ENCODE measurements at places on chromosomes 5 and 9. TPM values are rescaled to one million over a fixed set of nuclear protein-coding genes. Genes with fewer than 3 reads are reported as not detected.

VAV2 gene
- 14.2 TPM for polyA plus RNA-seq

DNA sequence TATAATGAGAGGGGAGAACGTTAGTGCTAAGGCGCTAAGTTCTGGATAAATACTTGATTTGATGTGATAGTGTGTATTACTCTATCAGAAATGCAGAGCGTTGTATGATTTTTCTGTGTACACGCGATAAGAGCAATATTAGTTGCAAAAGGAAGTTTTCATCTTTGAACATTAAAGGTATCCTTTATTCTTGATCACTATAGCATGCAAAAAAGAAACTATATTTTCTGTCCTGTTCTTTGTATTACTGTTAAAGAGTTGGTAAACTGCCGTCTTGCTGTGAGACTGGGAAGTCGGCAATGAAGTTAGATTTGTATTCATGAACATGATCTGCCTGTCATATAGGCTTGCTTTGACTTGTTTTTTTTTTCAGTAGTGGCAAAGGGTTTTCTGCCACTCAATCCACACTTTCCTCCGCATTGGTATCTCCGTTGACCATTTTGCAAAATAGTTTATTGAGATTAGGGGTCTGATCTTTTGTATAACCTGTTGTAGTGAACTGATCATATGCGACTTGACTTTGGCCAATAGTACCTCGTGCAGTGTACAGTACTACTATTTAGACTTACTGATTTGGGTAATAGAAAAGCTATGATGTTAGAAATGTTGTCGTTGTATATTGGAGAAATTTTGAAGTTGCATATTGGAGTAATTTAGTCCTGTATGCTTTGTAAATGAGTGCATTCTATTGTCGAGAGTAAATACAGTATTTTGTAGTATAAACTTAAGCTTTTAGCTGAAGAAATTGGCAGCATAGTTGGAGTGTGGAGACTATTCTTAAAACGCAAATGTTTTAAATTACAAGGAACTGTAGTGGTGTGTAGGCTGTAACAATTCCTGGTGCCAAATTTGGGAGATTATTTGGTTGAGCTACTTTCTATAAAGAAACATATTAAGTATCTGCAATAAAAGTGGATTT is 1.7 kb downstream of the DENND4C start:
- peak; percentile 64 for DNase-seq

LCN2 gene
- polyA plus RNA-seq = 0.86 TPM

NIPAL4 gene
- polyA plus RNA-seq = 1.5 TPM

DNA sequence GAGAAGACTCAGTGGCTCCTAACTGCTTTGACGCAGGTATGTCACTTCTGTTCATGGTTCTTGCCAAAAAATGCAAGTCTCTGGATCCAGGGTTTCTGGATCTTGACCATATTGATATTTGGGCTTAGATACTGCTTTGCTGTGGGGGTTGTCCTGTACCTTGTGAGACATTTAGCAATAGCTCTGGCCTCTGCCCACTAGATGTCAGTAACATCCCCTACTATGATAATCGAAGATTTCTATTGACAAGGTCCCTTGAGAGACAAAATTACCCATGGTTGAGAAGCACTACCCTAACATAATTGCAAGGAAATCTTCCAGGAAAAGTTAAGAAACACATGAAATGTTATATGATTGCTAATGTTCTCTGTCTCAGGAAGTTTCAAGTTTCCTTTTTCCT is 285.4 kb downstream of the TMEM232 start:
- no peak for DNase-seq

SLC23A1 gene
- polyA plus RNA-seq = 0.69 TPM

DNA sequence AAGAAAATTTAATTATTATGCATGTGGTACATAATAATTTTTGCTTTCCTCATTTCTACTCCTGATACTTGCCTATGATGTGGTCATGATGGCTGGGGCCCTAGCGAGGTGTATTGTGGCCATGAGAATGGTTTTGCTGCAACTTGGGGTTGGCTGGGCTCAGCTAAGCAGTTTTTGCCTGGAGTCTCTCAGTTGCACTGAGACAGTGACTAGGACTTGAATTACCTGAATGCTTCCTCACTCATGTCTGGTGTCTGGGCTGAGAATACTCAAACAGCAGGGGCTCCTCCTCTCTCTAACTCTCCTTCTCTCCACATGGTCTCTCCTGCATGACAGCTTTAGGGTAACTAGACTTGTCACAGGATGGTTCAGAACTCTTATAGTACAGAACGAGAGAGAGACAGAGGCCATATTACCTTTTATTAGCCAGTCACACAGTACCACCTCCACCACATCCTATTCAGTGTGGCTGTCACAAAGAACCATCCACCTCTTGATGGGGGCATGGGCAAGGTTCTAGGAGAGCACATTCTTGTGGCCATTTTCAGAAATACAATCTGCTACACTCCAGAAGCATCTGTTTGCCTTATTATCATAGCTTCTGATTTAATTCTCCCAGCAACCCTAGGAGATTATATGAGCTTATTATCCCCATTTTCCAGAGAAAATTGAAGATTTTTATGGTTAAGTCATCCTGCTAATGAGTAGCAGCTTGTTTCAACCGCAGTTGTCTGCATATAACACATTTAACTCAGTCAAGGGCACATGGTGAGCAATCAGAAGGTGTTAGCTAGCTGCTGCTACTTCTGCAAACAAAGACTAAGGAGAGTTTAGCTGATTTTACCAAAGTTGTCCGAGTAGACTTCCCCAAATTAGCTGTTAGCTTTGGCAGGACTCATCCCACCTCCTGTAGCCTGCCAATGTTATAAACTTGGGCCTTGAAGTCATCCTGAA is 245.1 kb downstream of the DOCK8 start:
- no peak for DNase-seq

DNA sequence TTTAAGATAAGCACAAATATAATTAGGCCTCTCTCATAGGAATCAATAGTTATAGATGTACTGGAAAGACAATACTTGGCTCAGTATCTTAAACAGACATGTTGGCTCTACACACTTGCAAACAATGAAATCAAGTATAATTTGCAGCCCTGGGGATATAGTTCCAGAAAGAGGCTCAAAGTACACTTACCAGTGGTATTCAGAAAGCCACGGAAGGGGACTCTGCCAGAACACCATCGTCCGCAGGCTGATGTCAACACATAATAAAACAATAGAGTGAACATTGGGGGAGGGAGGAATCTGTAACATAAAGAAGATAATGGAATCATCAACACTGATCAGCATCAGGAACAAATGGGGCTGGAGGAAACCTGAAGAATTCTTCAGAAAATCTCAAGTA is 31.2 kb upstream of the EBF1 start:
- no peak for DNase-seq

- DNase-seq = no peak
Measured at GRCh38 chr9:5587024-5587423, 41.9 kb upstream of the RIC1 start.

SPAG8 gene
- polyA plus RNA-seq = 1.9 TPM

DNA sequence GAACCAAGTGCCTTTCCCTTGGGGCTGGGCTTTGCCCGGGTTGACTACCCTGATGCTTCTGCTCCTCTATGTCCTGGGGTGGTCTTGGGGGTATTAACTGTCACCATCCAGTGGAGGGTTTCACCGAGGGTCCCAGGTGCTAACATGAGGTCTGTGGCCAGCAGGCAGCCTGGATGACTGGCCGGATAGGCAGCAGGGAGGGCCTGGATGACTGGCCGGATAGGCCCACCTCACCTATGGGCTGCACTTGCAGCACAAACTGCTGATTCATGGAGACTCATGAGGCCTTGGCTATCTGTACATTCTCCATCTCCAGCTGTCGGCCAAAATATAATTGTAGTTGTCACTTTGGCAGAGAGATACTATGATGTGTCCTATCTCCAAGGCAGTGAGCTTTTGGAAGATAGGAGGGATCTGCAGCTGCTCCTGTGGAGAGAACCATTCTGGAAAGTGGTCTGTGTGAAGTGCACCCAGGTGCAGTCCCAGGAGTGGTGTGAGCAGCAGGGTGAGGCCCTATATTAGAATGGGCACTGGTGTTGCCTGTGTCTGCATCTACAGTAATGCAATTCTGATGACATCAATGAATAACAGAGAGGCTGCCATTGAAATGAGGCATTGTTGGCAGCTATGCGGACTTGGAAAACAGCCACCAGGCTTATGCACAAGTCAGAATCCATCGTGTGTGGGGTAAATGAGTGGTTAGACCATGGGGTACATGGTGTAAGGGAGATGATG is 26.3 kb upstream of the CDKN2AIPNL start:
- peak; percentile 38 for DNase-seq

DNA sequence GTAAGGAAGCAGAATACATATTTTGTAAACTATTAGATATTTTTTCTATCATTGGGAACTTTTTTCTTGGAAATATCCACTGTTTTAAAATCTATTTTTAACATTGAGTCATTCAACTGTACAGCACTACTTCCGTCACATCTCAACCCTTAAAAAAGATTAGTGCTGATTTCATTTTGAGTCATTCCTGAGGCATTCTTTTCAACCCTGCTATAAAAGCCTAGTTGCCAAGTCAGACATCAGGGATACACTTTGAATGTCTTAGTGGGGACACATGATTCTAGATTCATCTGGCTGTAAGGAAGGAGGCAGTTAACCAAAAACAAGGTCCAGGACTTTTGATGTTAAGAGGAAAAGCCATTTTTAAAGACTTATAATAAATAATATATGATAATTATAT is 160.9 kb downstream of the GIN1 start:
- peak; percentile 88 for DNase-seq

DNA sequence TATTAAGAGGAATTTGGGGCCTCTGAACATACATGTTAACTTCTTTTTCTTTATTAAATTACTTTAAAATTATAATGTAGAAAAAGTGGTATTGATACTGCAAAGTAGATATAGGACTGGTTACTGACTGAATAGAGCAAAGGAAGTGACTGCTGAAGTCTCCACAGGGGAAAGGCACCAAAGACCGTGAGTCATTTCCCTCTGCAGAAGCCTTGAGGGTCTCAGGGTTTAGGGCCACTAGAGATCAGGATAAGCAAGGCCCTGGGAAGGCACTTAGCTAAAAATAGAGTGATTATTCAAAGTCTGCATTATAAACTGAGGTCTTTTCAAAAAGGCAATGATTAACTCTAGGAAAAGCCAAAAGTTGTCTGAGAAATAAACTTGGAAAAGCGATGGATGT is 44.7 kb upstream of the ITGA1 start:
- DNase-seq = no peak

DNA sequence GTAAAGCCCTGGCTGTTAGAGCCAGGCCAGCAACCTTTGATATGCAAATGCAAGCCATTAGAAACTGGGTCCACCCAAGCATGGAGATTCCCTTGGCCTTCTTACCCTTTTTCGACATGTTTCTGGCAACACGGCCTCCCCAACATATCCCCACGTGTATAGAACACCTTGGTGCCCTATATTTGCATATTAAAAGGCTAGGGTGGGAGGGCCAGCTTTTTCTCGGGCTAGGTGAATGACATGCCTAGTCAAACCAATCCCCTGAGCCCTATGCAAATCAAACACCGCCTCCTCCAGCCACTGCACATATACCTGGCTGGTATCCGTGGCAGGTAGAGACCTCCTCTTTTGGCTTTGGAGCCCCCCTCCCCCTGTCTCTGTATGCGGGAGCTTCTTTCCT is 55.6 kb upstream of the ZFR start:
- DNase-seq = no peak

DNA sequence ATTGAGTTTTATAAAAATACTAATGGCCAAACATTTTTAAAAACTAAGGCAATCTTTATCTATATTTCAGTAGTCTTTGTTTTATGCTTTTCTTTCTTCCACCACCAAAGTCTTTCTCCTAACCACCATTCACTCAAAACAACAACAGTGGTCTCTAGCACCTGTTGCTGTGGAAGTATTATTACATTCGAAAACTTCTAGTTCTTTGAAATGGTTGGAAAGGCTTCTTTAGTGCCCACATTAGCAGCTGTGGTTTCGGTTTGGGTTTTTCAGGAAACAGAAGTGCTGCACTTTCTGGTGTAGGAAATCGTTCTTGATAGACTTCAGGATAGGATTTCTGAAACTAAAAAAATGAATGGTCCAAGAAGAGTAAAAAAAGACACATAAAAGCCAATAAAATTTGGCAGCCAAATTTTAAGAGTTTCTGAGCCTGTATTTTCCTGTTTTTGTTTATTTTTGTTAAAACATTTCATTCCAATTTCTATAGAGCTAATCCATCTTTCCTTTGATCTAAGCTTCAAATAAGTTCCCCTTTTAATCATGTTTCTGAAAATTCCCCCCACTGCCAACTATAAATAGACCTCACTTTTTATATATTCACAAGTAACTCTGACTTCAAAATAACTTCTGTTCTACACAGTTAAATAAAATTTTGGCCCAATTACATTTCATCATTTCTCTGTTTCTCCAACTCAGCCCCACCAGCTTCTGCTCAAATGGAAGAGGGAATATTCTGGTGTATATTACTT is 102.2 kb downstream of the DEPDC1B start:
- DNase-seq = no peak

- peak; percentile 44 for DNase-seq
Measured at GRCh38 chr5:95178046-95178651, 106.7 kb downstream of the MCTP1 start.

TEK gene
- 16.1 TPM for polyA plus RNA-seq

DNA sequence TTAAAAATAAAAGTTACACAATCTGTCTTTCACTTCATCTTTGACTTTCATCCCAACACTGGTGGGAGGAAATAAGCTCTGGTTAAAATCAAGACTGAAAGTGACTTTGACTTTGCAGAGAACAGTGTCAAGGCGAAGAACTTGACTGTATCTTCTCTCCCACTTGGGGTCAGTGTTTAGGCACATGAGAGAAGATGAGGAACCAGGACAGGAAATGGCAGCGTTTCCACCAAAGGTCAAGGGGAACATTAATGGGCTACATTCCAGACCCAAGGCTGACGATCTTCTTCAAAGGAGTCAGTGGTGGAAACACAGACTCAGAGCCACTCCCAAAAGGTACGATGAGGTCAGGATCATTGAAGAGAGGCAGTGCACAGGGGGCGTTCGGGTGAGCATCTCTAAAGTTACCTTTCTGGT is 409.5 kb downstream of the ARHGEF28 start:
- DNase-seq = peak; percentile 42

SLC34A3 gene
- polyA plus RNA-seq = 1.1 TPM

- DNase-seq = no peak
Measured at GRCh38 chr5:179780362-179780761, 13.4 kb upstream of the LTC4S start.

- DNase-seq = no peak
Measured at GRCh38 chr5:3047212-3047774, 295.8 kb upstream of the IRX2 start.

GRCh38 chr5:149047462-149047861 is 15.4 kb downstream of the SH3TC2 start:
- DNase-seq = no peak

DNA sequence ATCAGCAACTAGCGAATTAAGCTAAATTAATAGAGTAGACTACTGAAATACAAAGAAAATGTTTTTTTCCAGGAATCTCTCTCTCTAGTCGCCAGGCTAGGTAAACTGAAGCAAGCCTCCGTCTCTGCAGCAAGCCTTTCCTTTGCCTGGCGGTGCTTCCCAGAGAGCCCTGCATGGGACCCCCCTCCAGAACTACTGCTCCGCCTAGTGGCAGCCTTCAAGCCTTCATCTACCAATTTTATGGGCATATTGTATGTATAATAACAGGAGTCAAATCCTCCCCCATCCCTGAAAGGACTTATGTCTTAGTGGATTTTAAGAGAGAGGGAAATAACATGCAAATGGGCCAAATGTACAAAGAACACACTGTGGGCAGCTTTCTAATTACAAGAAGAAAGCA is 241.9 kb downstream of the SAXO1 start:
- DNase-seq = no peak

GRCh38 chr5:94749042-94749441 is 130.6 kb downstream of the SLF1 start:
- DNase-seq = no peak

- no peak for DNase-seq
Measured at GRCh38 chr9:97675655-97676054, 21.5 kb downstream of the XPA start.
